Stimulated activated naive CD4-positive, alpha-beta T cell treated with Interleukin-2 at 50 U/mL for 16 hours (primary cell): ENCODE measurements at places on chromosomes 12 and 14.

DNA sequence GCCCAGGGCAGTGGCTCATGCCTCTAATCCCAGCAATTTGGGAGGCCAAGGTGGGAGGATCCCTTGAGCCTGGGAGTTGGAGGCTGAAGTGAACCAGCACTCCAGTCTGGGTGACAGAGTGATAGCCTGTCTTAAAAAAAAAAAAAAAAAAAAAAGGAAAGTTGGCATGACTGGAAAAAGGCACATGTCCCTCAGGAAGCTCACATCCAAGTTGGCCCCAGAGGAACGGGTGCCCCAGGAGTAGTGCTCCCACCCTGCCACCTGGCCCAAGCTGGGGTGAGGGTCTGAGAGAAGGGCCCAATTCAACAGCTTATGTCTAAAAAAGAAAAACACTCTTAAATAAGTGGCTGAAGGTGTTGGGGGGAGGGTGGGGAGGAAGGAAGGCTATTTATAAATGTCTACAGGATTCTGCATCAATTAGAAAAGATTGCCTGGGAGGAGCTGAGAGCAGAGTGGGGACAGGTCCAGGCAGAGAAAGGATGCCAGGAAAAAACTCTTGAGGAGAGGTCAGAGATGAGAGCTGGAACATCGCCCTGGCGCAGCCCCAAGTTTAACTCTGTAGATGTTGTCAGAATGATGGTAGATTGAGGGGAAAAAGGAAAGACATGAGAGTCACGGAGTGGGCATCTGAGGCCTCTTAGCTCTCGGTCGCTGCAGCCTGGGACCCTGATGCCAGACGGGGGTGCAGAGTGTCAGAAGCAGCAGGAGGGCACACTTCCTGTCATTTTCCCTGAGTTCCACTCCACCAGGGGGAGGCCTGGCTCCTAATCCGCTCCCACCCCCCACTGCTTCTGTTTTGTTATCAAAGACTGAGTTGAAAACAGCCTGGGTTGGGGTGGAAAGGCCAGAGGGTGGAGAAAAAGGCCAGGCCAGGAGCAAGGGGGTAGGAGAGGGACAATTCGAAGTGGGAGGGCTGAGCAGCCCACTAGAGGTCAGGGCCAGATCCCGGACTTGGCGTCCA, 7.3 kb downstream of the SPRYD3 start:
- DNase-seq = no peak

- DNase-seq = no peak
Observed at GRCh38 chr14:67562025-67562775, 29.1 kb downstream of the PLEKHH1 start.

DNA sequence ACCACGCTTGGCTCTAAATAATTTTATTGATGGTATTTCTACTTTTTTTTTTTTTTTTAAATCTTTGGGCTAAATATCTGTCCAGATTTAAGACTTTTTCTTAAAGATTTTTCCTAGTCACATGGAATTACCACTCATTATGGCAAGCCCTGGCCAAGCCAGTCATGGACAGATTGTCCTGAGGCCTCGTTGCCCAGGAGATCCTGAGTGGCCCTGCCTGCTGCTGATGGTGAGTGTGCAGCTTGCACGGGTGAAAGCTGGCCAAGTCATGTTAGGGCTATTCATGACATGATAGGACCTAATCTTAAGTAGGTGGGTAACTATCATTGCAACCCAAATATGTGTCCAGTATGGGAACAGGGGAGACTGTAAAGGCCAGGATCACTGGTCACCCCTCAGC, 27.8 kb downstream of the GUCY2C start:
- DNase-seq = no peak

DNA sequence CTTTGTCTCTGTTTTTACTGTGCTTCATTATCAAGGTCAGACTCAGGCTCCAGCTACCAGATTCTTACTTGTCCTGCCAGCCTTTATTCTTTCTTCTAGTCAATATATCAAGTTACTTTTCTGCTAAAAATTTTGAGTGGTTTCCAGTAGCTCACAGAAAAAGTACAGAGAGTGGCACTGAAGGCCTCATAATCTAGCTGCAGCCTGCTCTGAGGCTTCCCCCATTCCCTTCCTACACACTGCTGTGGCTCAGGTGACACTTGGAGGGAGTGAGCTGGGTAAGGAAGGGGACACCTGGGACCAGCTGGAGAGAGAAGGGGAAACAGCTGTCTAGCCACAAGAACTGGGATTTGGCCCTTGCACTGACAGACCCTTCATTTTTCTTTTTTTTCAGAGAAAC, 25.4 kb downstream of the TTC6 start:
- no peak for DNase-seq

GRCh38 chr12:115763376-115763775, 514.1 kb downstream of the MED13L start:
- DNase-seq = no peak

DNA sequence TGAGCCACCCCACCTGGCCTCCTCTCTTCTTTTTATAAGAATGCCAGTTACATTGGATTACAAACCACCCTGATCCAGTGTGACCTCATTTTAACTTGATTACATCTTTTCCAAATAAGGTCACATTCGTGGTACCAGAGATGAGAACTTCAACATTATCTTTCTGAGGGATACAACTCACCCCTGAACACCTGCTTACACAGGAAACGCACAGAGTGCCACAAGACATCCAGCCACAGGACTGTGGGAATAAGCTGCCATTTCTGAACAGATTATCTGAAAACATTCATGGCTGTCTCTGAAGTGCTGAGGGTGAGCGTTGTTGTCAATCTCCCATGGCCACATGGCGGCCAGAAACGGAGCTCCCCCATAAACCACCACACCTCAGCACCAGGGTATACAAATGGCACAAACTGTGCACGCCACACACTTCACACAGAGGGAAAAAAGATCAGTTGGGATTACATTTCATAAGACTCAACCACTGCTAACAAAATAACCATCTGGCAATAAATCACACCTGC, 23.7 kb downstream of the FOXN3 start:
- no peak for DNase-seq
